ENCODE measurements at places on chromosomes 3 and 15.
A peak's percentile ranks its signal among the peaks of the same experiment; 100 is the strongest.

GRCh38 chr3:20511863-20512505, 326.0 kb upstream of the SGO1 start:
- DNase-seq: no peak

DNA sequence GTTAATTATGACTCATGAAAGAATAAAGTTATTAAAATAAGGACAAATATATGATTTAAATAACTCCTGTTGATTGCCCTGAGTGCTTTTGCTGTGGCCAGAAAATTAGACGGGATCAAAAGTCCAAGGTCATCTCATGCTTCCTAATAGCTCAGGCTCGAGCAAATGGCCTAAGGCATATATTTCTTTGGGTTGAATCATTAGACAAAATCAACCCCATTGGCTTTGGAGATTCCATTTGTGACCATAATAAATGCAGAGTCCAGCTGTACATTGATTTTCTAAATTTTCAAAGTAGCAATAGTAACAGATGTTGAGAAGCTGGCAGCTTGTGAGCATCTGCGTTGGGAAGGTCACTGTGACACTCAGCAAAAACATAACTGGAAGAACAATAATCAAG, 464.5 kb upstream of the TGFBR2 start:
- DNase-seq: no peak

DNA sequence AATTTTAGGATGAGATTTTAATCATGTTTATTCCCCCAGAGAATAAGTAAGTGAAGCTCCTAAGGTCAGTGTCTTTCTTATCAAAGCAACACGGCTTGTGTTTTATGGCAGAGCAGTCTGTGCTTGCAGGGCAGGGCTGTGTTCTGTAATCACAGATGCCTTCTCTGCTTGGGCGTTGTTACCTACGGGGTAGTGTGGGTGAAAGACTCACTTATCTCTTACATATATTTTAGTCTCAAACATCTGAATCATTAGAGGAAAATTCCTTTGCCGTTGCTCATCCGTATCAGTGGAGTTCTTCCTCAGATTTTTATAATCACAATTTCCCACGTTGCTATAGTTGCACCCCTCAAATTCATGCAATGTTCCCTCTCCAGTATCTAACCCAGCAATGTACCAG, 271.7 kb upstream of the MEIS2 start:
- no peak for DNase-seq

DNA sequence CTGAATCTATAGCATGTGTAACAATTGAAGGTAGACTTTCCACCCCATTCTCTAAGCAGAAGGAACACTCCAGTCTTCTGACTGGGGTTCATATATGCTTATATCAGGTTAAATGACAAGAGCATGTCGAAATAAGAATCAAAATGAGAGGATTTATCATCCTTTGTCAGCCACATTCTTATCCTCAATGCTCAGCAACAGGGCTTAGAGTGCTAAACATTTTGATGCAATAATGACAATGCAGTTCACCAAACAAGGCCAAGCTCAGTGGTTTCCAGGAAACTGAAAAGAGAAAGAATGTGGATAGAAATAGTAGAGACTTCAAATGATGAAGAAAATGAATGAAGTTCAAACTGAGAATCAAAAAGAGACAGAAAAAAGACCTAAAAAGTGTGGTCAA, 78.0 kb downstream of the FSIP1 start:
- DNase-seq: no peak

GRCh38 chr3:150760431-150761200, 2.4 kb downstream of the SIAH2 start:
- peak; percentile 64 for DNase-seq

DNA sequence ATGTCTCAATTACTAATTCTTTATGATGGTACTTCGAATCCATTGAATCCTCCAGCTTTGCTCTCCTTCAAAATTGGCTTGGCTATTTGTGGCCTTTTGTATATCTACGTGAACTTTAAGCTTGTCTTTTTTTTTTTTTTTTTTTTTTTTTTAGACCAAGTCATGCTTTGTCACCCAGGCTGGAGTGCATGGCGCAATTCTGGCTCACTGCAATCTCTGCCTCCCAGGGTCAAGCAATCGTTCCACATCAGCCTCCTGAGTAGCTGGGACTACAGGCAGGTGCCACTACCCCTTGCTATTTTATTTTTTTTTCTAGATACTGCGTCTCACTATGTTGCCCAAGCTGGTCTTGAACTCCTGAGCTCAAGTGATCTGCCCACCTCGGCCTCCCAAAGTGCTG, 7.7 kb upstream of the DIPK2A start:
- no peak for DNase-seq

GRCh38 chr3:66722675-66723074, 221.9 kb upstream of the LRIG1 start:
- no peak for DNase-seq

- DNase-seq: no peak
Observed at GRCh38 chr15:45254405-45254804, 2.4 kb downstream of the SLC28A2 start.

DNA sequence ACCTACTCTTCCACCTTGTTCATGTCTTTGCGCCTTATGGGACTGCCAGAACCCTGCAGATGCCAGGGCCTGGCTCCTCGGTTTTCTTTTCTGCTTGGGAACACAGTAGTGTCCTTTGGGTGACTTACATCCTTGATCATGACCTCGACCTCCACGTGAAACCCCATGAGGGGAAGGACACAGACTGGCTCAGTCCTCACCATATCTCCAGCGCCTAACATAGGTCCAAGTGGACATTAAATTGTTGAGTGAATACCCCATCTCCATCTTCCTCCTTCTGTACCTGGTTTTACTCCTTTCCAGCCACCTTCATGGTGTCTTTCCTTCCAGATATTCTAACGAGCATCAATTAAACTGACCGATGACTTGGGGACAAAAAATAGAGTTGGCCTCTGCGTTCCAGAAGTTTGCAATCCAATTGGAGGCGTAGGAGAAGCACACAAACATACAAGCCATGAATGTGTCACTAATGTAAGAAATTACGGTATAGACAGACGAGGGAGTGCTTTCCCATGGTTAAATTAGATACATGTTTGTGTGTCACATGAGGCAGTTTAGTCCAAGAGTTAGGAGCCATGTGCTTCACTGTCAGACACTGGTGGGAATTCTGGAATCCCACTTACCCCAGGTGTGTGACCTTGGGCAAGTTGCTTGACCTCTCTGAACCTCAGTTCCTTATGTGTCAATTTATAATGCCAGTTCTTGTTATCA, 907 bp upstream of the HERC1 start:
- DNase-seq: no peak

DNA sequence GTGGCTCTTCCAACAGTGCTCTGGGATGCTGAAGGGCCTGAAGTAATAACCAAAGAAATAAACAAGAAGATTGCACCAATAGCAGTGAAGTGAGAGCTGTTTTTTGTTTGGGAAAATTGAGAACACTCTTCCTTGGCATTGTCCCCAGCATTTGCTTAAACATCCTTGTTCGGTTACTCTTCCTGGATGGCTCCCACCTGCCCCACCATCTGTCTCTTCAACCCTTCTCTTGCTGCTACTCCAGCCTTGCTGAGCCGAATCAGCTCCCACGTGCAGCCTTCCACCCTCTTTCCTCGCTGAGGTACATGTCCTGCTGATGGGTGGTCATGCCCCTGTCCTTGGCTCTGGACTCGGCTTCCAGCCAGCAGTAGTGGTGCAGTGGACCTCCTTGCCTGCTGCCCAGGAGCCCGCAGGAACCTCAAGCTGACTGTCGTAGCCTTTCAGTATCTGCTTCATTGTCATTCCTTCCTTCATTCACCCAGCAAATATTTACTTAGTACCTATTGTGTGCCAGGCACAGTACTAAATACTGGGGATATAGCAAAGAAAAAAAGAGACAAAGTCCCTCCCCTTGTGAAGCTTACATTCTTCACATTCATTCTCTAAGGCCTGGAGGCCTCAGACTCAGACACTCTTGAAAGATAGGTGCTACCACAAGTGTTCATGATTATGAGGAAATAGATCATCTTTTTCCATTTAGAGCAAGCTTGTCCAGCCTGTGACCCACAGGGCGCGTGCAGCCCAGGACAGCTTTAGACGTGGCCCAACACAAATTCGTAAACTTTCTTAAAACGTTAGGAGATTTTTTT, 17.1 kb upstream of the VILL start:
- no peak for DNase-seq

GRCh38 chr3:12229146-12229851, 59.6 kb upstream of the PPARG start:
- no peak for DNase-seq

DNA sequence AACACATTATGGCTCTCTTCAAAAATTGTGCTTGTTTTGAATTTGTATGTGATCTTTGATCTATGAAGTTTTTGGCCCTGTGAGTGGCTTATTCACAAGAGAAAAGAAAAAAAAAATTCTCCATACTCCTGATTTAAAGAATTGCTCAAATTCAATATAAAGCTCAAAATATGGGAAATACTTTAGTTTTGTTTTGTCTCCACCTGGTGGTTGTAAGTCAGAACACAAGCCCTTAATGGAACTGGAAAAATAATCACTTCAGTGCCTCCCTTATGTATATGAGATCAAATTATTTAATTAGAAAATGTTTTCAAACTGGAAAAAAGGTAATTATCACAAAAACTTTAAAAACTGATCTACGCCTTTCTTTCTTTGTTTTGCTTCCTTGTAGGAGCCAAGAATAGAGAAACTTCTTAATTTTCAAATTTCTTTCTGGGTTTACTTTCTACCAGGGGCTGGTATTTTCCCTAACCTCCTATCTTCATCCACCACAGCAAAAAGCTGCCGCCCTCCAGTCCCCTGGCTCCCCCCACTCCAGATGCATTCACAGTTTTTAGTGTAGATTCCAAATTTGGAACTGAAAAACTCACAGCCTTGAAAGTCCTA, 50.6 kb downstream of the SERP1 start:
- peak; percentile 64 for DNase-seq

GRCh38 chr3:36514171-36514570, 133.9 kb downstream of the STAC start:
- no peak for DNase-seq

DNA sequence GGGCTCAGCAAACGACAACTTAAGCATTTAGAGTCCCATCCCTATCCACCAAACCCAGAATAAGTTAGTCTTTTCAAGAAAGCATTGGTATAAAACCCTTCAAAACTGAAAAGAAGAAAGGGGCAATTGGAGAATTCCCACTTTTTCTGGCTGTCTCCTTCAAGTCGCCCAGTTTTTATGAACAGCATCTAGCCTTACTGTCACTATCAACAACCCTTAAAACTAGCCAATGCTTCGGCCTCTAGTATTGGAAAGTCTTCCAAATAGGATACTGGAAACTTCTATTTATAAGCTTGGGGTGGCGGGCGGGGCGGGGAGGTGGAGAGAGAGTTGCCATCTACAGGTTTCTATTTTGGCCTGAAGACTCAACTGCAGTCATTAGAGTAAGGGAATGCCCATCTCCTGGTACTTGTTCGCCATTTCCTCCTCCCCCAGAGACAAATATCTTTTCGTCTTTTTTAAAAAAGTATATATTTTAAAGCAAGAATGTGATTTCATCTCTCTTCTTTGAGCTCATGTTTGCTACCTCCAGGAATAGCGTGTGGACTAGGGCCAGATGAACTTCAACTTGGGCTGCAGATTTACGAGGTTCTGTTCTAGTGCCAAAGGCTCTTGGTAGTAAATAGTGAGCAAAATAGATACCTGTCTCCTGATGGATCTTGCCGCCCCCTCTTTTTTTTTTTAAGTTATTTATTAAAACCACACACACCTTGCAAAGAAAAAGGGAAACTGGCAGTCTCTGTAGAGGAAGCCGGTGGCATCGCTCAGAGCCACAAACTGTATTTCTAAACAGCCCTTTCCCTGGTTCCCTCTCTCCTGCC, 2.7 kb downstream of the BCL6 start:
- DNase-seq: peak; percentile 22

DNA sequence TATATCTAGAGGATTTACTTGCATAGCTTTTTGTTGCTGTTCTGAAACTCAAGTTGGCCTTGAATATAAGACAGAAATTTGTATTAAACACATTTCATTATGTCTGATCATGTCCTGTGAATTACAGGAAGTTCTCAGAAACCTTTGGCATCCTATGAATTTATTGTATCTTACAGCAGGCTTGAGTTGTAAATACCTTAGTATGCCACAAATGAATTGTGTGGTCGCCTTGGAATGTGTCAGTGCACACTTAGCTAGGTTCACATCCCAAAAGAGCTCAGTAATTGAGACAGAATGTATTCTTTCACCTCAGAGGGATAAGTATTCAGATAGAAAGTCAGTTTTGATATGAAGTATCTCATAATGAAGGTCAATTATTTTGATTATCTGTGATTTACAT, 83.4 kb downstream of the NEK11 start:
- DNase-seq: no peak

DNA sequence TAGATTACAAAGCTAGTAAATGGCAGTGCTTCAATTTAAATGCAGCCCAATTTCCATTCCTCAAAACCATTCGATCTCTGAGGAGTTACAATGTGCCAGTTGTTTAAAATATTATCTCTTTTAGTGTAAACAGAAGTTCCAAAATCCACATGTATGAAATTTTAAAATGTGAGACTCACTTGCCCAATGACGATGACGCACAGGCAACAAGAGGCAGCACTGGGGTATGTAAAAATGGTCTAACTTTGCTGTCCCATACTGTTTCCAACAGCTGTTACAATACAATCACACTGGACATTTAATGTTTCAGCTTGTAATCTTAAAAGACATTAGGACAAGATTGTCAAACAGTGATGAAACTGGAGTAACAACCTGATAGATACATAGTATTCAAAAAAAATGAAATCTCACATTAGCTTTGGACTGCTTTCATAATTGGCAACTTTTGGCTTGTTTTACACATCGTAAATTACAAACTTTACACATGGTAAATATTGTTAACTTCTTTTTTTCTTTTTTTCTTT, 12.2 kb downstream of the SLTM start:
- no peak for DNase-seq

GRCh38 chr3:10286596-10287295, 6.0 kb downstream of the GHRL start:
- peak; percentile 27 for DNase-seq

DNA sequence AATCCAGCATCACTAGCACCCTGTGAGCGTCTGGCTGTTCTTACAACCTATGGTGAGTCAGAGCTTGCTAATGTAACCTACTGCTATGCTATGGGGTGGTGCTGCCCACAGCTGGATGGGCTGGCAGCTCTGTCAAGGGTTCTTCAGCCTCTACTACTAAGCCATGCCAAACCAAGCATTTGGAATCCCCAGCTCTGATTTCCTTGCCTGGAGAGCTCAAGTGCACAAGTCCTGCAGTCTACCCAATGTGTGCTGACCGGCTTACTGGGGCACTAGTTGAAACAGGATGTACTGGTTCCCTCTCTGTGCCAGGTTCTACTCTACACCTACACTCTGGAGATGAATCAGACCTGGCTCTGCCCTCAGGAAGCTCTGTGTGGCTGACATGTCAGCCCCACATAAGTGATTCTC, 4.2 kb downstream of the TEX264 start:
- no peak for DNase-seq

GRCh38 chr3:179716811-179717210, 64.0 kb downstream of the USP13 start:
- no peak for DNase-seq

GRCh38 chr3:72820415-72820814, 27.8 kb downstream of the SHQ1 start:
- no peak for DNase-seq

All from CD4-positive, alpha-beta T cell treated with Interferon alpha-2 for 1 hour (primary cell).